ENCODE measurements at places on chromosomes 1 and 21.

DNA sequence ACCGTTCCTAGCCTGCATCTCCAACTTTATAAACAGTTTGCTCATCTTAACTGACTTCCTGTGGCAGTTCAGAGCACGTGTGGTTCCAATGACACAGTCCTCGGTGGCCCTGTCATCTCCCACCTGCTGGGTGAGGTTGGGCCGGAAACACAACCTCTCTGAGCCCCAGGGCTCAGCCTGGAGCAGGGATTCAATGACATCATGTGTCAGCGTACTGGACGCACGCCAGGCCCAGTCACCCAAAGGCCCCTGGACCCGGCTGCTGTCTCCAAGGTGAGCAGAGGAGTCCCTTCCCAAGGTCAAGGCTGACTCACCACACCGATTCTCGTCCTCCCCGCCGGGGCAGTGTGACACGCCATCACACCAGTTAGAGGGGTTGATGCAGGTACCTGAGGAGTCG lies 19.9 kb downstream of the TMPRSS2 start:
- DNase-seq, result no peak

GRCh38 chr21:36539434-36540150 lies 59.7 kb upstream of the CLDN14 start:
- DNase-seq, result no peak

DNA sequence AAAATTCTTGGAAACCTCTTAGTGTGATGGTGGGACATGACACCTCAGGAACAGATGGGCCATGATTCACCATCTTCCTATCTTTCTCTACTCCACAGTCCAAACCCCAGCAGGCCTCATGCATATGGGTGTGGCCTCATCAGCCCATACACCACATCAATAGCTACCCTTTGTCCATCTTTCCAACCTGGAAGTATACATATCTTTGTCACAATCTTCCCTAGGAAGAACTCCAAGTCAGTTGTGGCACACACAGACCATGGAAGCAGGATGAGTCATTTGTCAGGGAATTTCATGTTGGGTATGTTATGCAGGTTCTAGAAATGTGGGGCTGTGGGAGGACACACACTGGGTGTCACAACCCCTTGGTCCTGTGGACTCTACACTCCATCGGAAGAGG lies 30.5 kb upstream of the CLCA4 start:
- DNase-seq, result no peak

- DNase-seq, result no peak
Measured at GRCh38 chr1:205582046-205582445, 49.8 kb downstream of the ELK4 start.

DNA sequence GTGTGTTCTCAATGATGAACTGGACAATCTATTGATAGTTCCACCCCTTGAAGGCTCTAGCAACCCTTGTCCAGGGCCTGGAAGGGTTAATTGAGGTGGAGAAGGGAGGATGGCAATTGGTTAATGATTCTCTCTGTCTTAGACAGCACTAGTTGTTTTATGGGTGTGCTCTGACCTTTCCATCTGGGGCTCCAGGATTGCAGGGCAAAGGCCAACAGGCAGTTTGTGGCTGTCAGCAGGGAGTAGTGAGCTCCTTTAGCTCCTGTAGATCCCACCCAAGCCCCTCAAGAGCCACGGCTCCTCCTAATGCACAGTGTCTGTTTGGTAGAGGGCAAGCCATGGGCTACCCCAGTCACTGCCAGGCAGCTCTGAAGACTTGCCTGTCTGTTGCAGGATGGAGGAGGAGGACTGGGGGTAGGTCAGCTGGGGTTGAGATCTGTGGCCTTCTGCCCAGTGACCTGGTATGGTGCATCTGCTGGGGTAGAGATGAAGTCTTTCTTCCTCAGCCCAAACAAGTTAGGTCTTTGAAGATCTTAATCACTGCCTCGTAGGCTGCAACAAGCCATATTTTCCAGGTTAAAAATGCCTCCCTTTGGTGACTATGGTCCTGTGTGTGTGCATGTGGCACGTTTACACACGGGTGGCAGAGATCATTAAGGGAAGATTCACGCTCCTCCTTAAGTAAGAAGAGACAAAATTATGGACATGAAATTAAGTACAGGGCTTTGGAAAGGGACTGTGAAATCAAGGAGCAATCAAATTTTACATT lies 7.7 kb downstream of the MROH7 start:
- no peak for DNase-seq

DNA sequence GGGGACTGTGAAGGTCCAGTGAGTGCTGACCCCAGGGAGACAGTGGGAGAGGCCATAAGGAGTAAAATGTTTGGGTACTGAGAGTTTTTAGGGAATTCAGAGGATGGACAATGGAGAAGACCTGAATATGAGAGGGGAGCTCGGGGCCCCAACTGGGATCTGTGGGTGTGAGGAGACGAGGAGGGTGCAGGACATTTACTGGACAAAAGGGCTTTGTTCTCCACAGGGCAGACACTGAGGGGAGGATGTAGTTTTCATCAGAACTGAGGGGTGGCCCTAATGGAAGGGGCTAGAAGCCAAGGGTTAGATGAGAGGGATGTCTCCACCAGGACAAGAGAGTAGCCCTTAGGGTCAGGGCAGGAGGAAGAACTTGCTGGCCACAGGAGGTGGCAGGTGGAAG lies 30.0 kb downstream of the TMCC2 start:
- DNase-seq, result no peak

- DNase-seq, result no peak
Measured at GRCh38 chr1:172895761-172896160, 155.0 kb downstream of the TNFSF18 start.

GRCh38 chr1:231597971-231598370 lies 28.6 kb upstream of the DISC1 start:
- DNase-seq, result no peak
